ENCODE measurements at places on chromosomes 4 and X. TPM values are rescaled to one million over a fixed set of nuclear protein-coding genes. Genes with fewer than 3 reads are reported as not detected.

- DNase-seq = no peak
Observed at GRCh38 chrX:71169586-71169985, 24.9 kb downstream of the NLGN3 start.

The CTAG1A gene
- total RNA-seq = not detected

The MAGIX gene
- total RNA-seq = 0.39 TPM

GRCh38 chr4:110503270-110504083 is 27.5 kb downstream of the ENPEP start:
- no peak for DNase-seq

DNA sequence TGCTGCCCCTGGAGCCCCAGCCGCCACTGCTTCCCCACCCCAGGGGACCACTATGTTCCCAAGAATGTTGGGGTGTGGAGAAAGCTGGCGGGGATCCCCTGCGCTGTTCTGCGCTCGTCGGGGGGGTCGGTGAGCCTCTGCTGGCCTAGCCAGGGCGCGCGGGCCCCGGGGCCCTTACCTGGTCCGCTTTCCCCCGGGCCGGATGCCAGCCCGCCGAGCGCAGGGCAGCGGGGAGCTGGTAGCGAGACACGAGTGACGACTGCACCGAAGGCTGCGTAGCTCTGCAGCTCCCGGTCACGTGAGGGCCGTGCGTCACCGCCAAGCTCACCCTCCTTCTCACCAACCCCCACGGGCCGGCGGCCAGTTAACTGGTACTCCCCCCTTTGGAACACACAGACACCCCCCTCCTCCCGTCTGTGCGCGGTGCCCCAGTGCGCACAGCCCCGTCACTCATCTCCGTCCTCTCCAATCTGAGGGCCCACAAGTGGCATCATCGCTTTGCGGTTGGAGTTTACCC is at the start of gene BEX1:
Gene BEX1 (minus strand): TSS at position 254 of the 517 bp plus-strand sequence. CDS start 897 bp downstream, outside the sequence.
- no peak for DNase-seq

GRCh38 chrX:17453788-17454187 is 78.8 kb downstream of the NHS start:
- DNase-seq = no peak

The CENPE gene
- 7.0 TPM for total RNA-seq

The MAGEE2 gene
- not detected for total RNA-seq

The MAGEA8 gene
- total RNA-seq = not detected

- DNase-seq = no peak
Observed at GRCh38 chr4:41839916-41840854, 91.7 kb upstream of the PHOX2B start.

The CCSER1 gene
- total RNA-seq = 0.13 TPM

DNA sequence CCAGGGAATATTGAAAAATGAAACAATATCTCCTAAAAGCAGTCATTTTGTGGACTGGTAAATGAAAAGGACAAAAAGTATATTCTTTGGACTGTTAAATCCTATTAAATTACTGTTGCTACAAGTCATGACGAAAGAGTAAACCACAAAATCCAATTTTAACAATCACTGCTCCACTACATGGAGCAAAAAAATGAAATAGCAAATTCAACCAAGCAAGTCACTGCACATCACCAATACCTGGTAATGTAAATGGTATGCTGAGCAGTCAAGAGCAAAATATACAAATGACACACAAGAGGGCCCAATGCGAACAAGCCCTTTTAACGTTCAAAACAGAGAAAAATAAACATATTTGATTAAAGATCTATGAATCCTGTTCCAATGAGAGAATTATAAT is 126.2 kb downstream of the KLHL13 start:
- no peak for DNase-seq

DNA sequence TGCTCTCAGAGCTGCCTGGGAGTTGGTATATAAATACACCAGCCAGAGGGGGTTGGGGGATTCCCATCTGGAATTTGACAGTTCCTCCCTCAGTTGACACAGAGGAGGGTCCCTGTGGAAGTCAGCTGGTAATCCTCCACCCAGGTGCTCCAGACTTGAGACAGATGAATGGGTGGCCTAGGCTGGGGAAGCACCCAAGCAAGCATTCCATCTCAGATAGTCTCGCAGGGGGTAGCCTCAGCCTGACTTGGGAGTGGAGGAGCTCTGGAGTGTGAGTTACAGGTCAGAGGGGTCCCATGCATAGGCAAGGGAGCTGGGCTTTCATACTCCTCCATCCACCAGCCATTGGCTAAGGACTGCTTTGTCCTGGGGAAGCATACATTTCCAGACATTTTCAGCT is 229.3 kb upstream of the BCOR start:
- no peak for DNase-seq

The SPOCK3 gene
- total RNA-seq = not detected

GRCh38 chr4:135724421-135724820 is 1522.8 kb upstream of the PABPC4L start:
- no peak for DNase-seq

The DGKK gene
- not detected for total RNA-seq

DNA sequence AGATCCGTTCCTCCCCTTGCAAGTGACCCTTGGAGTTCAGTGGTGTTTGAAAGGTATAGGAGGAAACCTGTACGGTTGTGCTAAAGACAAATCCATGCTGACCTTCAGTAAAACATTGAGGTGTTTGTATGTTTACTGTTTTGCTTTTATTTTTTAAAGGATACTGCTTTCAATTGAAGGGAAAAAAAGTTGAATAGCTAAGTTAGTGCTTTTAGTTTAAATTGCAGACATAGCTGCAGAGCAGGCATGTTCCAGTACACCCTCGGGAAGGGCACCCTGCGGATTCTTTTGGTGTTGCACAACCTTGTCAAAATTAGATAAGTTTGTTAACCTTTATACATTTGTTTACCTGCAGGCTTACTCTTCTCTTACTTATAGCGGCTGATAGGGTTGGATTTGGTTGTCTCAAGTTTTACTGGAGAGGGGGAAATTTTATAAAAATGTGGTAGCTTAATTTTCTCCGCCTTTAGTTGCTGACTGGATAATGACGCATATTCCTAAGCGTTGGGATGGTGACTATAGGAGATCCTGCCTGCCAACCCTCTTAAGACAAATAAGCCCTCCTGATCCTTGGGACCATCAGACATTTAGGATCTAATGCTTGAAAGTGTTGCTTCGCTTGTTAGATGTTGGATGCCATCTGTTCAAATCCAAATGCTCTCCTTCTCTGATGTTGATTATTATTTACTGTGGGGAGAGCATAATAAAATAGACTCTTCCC is 2.0 kb downstream of the RAPGEF2 start:
- DNase-seq = no peak

GRCh38 chrX:133646719-133647116 is 231.4 kb upstream of the GPC4 start:
- DNase-seq = no peak

The IBSP gene
- total RNA-seq = not detected

DNA sequence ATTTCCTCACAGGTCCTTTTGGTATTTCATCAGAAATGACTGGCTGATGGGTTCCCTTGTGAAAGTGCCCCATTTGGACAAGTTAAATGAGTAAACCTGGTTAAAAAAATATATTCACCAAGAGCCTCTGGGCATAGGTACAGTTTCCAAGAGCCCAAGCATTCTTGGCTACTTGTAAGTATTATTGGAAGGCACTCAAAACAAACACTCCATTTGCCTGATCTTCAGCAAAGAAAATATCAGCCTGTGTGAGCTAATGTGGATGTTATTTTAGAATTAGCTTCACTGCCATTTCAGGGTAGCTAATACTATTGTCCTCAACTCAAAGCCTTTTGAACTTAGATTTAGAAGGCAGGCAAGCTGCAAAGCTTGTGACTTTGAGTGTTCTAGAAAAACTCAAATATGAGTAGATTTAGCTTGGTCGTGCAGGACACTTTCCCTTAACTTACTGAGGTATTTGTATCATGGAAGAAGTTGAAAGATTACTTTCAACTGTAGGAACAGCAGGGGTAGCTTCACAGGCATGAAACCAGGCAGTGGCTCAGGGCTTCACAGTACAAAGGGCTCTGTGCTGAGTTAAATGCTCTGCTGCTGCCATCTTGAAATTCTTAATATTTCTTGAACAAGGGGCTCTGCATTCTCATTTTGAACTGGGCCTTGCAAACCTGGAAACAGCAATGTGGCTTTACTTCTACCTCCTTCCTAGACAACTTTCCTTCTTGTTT is 177.2 kb downstream of the AMELX start:
- peak; percentile 82 for DNase-seq

DNA sequence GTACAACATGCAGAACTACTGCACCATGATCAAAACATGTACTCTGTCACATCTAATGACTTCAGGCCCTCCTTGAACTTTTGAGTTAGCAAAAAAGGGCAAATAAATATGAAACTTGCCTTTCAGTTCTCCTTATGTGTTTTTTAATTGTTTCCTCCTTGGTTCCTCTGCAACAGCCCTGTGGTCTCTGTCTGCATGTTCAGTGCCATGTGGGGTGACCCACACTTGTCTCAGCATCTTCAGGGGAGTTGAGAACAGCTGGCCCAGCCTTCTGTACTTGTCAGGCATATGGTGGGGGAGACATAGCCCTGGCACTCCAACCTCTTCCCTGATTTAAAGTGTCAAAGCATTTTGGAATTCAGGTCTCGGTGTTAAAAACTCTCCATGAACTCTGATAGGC is 188.0 kb upstream of the PGRMC2 start:
- no peak for DNase-seq

- no peak for DNase-seq
Observed at GRCh38 chrX:153769865-153770600, 6.0 kb downstream of the PLXNB3 start.

DNA sequence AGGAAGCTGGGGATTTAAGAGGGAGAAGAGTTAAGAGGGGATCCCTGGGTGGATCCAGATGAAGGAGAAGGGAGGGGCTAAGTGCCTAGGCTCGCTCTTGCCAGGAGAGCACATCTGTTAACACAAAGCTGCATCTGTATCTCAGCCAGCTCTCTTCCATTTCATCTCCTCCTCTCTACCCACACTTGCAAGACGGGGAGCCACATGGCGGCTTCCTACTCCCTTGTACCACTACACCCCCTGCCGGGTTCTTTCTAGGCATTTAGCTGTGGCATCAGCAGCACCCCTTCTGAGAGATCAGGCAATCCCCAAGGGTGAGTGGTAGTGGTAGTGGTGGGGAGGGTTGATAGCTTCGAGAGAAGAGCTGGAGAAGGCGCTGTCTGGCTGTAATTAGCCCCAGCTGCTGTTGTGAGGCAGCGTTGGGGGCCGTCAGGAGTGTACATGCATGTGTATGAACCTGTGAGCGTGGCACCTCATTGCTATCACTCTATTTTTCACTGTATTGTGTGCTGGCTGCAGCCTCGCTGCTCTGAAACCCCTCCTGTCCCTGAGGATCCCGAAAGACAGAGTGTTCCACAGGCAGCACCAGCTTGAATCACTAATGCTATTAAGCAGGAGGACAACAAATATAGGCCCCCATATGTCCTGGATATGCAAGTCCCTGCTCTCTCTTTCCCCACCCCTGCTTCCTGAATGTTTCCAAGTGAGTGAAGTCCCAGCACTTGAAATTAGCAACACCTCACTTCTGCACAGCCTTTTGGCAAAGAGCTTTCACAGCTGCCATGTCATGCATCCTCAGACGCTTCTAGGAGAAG is 73.7 kb downstream of the RTL9 start:
- DNase-seq = no peak

DNA sequence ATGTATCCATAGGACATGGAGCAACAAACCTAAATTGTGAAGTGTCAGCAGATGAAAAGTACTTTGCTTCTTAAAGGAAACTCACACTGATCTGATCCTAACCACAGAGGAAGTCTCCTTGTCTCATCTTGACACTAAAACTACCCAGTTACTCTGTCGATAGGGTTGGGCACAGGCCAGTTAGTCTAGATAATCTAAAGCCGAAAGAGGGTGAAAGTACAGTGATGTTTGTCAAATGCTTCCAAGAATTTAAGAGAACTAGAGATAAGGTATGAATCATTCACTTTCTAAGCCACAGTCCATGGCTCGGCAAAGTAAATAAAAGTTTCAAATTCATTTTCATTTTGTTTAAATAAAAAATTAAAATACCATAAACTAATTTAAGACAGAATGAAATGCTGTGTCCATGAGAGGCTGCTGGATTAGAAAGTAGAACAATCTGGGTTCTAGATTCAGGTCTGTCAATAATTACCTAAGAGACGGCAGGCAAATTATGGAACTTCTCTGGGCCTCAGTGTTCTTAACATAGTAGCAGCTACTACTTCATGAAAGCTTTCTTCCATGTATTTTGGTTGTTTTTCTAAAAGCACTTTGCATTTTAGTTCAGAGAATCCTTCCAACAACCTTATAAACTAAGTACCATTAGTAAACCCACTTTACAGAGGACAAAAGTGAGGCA is 176.7 kb downstream of the LDB2 start:
- no peak for DNase-seq

GRCh38 chr4:128660361-128661215 is 148.9 kb upstream of the JADE1 start:
- DNase-seq = no peak

DNA sequence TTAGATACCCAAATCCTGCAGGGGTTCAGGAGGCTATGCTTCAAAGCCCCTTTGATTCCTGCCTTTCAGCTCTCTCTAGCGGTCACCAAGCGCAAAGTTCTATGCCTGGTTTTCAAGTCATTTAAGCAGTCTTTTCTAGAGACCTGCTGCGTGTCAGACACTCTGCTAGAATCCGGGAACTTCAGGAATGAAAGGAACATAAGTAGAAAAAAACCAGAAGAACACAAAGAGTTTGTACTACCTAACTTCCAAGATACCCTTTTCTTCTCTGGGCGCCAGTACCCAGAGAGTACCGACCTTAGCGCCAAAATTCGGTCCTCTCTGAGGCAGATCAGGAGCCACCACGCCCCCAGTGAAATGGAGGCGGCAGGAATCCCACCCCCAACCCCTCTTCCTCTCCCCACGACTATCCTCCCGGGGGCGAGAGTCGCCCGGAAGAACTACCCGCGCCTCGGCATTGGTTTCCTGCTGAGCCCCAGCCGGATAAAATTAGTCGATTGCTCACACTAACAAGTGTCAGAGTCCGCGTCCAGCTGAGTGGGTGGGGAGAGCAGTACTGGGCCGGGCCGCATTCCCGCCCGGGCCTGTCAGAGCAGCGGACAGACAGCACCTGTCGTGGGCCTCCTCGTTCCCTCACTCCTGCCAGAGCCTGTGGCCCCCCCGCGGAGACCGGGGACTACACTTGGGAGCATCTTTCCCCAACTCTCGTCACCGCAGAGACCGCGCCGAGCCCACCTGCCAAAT is 78.8 kb downstream of the RLIM start:
- DNase-seq = peak; percentile 58

The POLR2B gene
- 83.7 TPM for total RNA-seq

GRCh38 chrX:15050395-15050794 is 177.2 kb downstream of the MOSPD2 start:
- no peak for DNase-seq

The CXCL10 gene
- 0.13 TPM for total RNA-seq

GRCh38 chr4:138162259-138162658 is 79.9 kb downstream of the SLC7A11 start:
- DNase-seq = no peak

Measured in dermis microvascular lymphatic vessel endothelial cell (primary cell).